ENCODE measurements at places on chromosomes 5 and 9.
A peak's percentile ranks its signal among the peaks of the same experiment; 100 is the strongest.

GRCh38 chr9:98378206-98378780, 122.8 kb upstream of the TBC1D2 start:
- DNase-seq: no peak

GRCh38 chr5:33936004-33936380, 194 bp upstream of the RXFP3 start:
- peak; percentile 88 for DNase-seq

DNA sequence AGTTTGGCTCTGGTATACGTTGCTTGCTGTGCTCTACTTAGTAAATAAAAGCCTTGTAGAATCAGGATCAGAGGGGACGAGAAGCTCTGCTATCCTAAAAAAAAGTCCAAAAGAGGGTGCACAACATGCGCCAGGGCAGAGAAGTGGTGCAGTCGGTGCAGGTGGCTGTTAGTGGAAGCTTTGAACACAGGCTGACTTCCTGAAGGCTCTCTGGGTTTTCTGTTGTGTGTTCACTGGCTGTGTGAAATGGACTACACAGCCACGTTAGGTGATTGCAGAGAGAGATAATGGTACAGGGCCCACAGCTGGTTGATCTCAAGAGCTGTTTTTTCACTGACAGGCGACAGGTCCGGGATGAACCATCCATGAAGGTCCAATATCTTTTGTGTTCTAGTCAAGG, 167.4 kb downstream of the TMEM167A start:
- no peak for DNase-seq

- no peak for DNase-seq
Observed at GRCh38 chr9:32247168-32247567, 137.3 kb upstream of the ACO1 start.

GRCh38 chr5:68839019-68839552, 254.7 kb upstream of the SLC30A5 start:
- DNase-seq: peak; percentile 75

Data from eye (tissue), 1 donor.